Right hindlimb (tissue), 1 donor: ENCODE measurements at places on chromosomes 4 and X.

DNA sequence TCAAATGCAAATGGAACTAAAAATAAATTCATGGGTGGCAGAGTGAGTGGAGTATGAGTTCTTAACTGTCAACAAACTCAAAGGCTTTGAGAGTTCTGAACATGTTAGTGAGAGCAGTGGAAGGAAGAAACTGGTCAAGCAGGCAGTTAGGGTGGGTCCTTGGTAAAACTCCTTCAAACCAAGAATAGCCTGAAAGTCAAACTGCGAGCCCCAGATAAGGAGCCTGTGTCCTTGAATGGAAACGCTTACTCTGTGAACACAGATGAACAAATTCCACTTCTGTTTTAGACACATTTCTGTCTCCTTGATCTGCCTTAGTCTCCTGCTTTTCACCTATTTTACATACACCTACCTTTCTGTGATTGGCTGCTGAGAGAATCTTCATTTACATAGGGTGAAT lies 129.4 kb upstream of the PCDH18 start:
- no peak for DNase-seq

GRCh38 chrX:150602743-150603142 lies 34.3 kb downstream of the MTM1 start:
- no peak for DNase-seq

DNA sequence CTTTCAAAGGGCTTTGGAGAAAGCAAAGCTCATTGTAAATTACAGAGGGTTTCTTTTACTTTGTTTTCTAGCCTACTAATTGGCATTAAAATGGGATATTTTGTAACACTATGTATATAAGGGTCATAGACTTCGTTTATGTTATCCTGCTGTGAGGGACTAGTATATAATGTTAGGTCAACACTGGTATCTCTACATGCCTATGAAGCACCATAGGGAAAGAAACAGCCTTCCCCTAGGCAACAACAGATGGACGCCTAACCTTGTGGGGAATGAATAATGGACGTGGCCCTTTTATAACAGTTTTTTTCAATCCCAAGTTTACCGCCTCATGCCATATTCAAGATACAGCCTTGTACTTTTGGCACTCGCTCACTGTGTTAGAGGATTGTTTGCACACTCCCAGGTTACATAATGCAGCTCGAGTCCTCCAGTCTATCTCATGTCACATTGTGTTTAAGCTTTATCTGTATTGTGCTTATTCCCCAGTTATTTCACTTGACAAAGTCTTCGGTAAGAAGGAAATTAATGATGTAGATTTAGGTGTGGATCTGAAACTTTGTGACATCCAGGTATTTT lies 711.0 kb downstream of the RPA4 start:
- DNase-seq = no peak

DNA sequence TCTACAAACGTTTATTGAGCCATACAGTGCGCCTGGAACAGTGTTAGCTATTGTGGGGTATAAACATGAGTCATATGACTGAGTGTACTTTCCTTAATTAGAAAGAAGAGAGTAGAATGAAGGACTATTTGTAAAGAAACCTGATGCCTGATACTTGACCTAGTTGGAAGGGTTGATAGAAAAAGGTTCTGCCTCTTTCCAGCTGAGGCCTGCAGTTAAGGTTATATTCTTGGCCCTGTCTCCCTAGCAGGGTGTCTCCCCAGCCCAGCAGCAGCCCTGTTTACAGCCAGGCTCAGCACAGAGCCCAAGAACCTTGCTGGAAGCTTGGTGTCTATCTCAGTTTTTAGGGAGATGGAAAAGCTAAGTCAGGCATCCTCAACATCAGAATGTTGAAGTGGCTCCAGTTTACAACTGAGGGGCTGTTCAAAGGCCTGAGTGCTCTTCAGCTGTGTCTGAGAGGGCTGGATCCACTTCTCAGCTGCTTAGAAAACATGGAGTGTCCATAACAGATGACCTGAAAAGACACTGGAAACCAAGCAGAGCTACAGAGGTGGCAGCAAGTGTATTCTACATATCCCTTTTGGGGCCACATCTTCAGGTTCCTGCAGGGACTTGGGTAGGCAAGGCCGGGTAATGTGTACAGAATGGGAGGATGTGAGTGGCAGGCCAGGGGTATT lies 21.6 kb downstream of the NYX start:
- DNase-seq = peak; percentile 40

- DNase-seq = no peak
These were observed 11.1 kb downstream of the SLC25A43 start for GRCh38 chrX:119410027-119410819.

DNA sequence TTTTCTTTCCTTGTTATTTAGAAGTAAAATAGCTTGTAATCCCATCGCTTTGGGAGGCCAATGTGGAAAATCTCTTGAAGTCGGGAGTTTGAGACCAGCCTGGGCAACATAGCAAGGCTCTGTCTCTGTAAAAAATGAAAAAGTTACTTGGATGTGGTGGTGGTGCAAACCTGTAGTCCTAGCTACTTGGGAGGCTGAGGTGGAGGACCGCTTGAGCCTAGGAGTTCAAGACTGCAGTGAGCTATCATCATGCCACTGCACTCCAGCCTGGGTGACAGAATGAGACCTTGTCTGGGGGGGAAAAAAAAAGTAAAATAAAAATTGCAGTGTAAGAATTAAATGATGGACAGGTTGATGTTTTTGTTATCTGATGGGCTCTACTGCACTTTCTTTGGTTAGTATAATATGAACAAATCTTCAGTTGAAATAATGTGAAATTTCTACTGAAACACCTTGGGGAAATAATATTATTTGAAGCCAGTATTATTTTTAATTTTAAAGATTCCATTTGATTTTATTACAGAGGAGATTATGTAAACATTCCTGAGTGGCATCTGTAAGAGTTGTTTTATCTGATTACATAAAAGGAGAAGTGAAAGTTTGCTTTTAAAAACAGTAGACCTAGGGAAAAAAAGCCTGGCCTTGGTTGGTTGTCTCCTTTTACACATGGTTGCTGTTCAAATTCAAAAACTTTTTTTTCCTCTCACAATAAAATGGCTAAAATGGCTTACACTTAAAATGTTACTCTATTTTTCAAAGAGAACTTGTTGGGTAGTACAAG lies 10.5 kb upstream of the NDUFC1 start:
- no peak for DNase-seq

GRCh38 chrX:32293962-32294700 lies 917.2 kb downstream of the DMD start:
- DNase-seq = no peak

- DNase-seq = no peak
These were observed 60.9 kb upstream of the CLCN4 start for GRCh38 chrX:10095698-10096432.

DNA sequence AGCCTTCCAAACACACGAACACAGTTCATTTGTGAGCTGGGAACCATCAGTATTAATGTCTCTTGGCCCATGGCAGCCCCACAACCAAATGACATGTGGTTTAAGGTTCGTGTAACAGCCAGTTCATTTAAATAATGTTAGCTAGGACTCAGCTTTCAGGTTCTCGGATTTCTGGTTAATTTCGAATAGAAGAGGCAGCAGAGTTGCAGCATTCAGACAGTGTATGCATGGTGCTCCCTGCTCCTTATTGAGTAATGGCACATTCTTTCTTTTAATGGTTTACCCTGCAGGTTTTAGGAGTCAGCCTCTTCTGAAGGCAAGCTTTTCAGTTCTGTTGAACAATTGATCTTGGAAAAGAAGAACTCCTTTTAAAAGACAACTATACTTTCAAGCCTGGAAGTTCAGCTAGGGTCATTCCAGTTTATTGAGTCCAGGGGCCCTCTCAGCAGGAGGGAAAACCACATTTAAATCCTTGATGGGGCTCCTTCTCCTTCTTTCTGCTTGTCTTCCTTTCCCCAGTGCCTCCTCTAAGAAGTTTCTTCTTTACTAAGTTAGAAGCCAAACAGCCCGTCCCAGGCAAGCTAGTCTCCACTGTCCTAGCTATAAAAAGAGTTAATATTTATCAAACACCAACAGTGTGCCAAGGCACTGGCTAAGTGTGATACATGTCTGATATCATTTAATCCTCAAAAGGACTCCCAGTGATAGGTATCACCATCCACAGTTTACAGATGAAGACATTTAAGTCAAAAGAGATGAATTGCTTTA lies 5.0 kb upstream of the RNF175 start:
- no peak for DNase-seq

GRCh38 chrX:20059467-20060128 lies 57.1 kb downstream of the MAP7D2 start:
- no peak for DNase-seq

DNA sequence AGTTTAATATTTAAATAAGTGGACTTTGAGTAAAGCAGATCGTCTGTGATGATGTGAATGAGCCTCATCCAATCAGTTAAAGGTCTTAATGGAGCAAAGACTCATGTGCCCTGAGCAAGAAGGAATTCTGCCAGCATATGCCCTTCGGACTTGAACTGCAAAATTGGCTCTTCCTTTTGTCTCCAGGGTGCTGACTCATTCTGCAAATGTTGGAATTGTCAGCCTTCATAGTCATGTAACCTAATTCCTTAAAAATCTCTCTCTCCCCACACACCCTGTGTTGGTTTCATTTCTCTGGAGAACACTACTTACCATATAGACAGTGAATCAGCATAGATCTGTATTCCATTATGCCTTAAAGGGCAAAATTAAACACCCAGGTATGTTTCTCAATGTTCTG lies 609.8 kb upstream of the GALNTL6 start:
- DNase-seq = no peak

DNA sequence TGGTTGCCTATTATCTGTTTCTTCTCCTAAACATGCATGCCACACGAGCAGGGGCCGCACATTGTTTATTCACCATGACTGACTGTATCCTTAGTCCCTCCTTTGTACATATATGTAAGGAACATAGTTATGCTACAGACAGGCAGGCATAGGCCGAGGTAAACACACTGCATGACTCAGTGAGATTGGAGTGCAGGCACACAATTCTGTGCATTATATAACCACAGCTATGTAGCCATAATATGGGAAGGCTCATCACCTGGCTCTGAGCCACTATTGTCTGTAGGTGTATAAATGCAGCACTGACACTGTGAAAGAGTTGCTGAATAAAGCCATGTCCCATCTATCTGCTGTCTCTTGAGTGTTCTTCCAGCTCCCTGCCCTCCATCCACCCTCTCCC lies 431.6 kb downstream of the IDS start:
- DNase-seq = no peak
